ENCODE measurements at places on chromosomes 3 and 15.

GRCh38 chr15:43957724-43958123 is 130.9 kb downstream of the WDR76 start:
- DNase-seq = no peak

GRCh38 chr3:122578069-122578740 is 755 bp downstream of the PARP15 start:
- no peak for DNase-seq

DNA sequence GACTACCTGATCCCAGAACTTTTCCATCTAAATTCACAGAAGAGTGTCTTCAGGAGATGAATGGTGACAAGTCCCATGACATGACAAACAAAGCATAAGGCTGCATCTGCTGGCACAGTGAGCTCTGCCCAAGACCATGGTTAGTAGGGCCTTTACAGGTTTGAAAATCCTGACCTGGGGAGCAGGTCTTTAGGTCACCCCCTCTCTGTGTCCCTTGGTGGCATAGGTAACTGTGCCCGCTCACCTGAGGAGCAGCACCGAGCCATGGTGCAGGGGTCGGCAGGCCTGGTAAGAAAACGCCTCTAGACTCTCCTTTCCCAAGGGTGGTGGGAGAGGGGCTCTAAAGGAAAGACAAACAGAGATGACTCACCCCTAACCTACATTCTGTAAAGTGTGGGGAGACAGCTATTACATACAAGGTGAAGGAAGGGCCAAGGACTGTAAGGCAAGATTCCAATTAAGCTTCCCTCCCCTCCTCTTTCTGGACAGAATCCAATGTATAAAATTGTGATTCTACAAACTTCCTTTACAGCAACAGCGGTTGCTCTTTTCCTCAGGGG is 74.0 kb downstream of the SATB1 start:
- DNase-seq = no peak

DNA sequence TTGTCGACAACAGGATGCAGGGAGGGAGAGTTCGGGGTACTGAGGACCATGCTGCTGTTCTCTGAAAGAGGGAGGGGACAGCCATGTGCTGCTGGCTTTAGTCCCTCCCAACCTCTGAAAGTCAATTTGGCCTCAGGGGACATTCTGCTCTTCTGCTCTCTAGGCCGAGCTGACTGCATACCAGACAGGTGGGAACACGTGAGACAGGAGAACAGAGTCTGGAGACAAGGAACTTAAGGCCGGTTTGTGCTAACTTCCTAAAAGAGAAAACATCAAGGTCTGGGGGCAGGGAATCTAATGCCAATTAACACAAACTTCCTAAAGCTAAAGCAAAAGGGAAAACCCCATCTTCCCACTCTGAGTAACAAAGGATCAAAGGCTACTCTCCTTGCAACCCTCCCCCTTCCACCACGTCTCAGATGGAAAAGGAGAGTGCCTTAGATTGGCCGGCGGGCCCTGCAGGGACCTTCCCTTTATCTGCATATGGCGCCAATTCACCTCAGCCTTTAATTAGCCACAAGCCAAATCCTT is 41.0 kb downstream of the SLCO2A1 start:
- DNase-seq = no peak

DNA sequence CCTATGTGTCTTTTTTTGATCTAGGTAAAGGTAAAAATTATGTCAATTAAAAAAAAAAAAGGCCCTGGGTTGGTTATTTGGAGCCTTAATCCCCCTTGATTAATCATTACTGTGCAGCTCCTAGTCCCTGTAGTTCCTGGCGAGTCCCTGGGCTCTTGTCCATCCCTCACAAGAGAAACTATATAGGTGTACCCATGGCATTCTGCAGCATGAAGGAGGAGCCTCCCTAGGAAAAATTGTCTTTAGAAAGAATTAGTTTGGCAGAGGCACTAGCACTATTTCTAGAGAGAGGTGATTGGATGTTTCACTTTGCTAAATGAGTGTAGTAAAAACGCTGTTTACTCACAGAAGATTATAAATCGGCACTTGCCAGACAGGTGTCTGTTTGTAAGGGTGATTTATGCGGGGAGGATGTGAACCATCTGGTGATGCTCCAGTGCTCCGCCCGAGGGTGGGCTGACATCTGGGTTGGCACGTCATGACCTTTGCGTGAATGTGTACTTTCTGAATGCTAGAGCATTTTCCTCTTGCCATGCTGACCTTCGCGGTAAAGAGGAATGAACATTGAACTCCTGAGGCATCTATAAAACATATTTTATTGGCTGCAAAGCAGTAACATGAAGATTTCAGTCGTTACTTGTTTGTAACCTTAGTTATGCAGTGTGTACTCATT is 12.6 kb downstream of the PLCL2 start:
- no peak for DNase-seq

DNA sequence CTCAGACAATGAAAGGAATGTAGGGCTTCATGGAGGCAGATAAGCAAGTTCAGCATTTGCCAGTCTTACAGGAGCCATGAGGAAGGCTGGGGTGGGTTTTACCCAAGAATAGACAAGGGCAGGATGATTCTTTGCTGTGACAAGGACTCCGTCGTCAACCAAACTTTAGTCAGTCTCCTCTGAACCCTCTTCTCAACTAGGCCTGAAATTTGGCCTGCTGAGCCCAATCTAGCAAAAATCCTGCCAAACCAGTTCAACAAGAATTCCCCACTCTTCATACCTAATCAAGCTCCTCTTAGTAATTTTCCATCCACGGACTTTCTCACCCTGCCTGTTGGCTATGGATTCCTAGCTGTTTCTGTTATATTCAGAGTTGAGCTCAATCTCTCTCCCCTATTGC is 280.5 kb downstream of the TBL1XR1 start:
- DNase-seq = no peak

- DNase-seq = no peak
Measured at GRCh38 chr15:67070892-67071664, 5.7 kb downstream of the SMAD3 start.

DNA sequence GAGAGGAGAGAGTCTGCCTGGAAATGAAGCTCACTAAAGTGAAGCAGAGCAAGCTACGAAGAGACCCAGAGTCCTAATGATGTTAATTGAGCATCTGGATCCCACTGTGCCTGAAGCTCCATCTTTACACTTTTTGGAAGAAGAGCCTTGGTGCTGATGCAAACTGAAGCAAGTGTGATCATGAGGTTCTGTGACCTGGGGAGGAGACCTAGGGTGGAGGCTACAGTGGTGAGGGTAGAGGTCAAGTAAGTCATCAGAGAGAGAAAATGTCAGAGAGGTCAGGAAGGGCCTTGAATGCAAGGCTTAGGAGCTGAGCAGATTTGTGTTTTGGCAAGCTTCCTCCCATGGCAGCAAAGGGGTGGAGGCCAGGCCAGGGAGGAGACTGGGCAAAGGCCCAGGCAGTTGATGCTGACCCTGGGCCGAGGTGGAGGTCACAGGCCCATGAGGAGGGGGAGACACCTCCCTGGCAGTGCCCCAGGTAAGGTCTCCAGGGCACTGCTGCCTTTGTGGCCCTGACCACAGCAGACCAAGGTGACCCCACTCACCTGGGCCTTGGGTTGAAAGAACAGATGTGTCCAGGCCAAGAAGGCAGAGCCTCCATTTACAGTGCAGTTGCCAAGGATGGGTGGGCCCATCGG is 1.6 kb downstream of the GRIP2 start:
- no peak for DNase-seq

- DNase-seq = no peak
Measured at GRCh38 chr15:90564051-90564450, 34.3 kb downstream of the CRTC3 start.

DNA sequence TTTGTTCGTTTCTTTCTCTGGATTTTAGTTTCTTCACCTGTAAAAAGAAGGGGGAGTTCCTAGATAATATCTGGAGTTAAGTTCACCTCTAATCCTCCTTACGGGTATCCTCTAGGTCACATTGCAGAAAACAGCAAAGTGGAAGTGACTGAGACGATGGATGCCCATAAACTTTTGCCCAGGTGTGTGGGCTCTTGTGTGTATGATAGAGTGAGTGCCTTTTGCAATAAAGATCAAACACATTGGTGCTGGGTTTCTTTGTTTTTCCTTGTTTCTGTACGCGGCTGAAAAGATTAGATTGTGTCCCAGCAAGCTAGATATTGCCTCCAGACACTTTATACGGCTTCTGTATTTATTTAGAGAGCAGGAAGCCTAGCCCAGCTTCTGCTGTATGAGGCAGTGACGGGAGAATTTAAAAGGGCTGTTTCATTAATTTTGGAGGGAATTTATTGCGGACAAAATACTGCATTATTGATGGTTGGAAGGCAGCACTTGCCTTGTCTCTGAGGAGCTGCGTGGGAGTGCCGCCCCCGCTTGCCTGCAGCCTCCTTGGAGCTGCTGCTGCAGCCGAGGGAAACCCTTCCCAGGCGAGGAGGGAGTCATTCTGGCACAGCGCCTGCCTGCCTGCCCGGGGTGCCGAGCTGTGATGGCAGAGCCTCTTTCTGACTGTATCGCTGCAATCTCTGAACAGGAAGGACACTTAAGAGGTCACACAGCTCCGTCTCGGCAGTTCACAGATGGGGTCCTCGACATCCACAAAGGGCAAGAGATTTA is 38.5 kb downstream of the PYDC2 start:
- no peak for DNase-seq

DNA sequence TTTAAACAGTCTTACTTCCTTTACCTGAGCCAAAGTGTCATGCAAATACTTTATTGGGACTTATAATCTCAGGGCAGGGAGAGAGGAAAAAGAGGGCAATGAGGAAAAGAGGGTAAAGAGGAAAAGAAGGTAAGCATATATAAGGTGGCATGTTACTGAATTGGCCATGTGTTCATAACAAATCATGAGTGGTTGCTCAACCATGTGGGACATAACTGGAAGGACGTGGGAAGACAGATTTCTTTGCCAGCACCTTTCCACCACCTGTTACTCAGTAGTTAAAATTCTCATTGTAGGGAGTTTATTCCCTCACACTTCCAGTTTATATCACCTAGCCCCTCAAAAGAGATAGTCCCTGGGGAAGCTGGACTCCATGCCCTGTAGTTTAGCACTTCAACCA is 54.7 kb upstream of the TPRG1 start:
- DNase-seq = no peak

GRCh38 chr3:53303957-53304356 is 43.4 kb downstream of the DCP1A start:
- DNase-seq = no peak

DNA sequence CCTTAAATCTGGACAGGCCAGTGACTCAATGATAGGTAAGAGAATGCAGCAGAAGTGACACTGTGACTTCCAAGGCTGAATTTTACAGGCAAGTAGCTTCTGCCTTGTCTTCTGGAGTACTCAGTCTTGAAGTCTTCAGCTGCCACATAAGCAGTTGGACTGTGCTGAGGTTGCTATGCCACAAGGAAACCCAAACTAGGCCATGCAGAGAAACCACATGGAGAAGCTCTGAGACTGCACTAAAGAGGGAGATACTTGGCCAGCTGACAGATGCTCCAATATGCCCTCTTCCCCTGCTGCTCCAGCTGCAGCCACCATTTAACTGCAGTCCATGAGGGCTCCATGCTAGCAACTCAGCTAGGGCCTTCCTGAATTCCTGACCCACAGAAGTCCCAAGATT is 119.4 kb upstream of the GADL1 start:
- DNase-seq = no peak

DNA sequence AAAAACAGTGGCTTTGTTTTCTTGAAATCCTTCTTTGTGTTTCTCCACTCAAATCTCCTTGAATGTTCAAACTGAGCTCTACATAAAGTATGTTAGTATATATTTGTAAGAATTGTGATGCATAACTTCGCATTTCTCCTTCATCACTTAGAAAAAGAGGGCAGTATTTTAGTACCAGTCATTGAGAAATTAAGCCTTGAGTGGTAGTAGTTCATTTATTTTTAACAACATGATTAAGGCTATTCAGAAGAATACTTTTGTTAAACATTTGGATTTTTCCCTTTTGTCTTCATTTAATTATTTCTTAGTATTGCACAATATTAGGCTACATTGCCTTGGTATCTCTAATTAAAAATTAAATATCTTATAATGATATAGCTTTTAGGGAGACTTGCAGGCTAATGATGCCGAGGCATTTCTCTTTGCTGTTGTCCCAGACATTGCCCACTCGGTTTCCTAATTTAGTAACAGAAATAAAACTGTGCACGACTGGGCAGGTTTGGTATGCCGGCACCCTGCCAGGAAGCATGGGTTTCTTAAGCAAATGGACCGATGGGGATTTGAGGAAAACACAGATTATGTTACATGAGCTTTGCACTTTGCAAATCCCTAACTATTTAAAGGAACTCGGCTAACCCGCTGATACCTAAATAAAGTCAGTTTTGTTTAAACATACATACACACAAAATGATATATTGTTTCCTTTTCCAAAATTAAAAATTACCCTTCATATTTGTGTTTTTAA is 54.7 kb downstream of the LRRC28 start:
- DNase-seq = no peak

DNA sequence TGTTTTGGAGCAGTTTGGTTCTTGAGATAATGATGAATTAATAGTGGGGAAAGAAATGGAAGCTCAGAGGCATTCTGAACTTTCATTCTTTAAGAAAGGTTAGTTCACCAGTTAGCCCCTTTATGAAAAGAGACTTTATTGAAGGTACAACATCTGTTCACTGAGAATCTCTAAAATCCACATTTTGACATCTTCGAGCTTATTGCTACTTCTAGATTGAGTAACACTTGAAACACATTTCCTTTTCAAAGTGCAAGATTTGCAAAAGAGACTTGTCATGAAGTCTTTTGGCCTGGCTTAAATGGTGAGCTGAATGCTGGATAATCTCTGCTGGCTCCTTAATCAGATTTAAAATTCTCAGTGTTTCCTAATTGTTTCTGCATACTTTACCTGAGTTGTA is 42.3 kb downstream of the RAB8B start:
- no peak for DNase-seq

GRCh38 chr15:71400294-71400693 is 285.0 kb downstream of the THSD4 start:
- no peak for DNase-seq

DNA sequence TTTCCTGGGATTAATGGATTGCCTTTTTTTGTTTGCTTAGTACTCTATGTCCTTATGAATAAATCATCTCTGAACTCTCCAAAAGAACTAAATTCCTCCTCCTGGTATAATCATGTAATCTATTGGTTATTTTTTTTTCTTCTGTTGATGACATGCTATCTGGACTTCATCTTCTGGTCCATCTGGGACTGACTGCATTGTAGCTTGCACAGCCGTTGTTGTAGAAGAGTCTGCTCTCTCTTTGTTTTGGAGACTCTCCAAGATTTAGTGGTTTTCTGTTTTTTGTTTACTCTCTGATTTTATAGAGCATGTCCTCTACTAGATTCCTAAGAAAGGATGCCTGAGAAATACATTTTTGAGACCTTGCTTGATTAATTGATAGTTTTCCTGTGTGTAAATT is 19.1 kb downstream of the IREB2 start:
- DNase-seq = no peak

DNA sequence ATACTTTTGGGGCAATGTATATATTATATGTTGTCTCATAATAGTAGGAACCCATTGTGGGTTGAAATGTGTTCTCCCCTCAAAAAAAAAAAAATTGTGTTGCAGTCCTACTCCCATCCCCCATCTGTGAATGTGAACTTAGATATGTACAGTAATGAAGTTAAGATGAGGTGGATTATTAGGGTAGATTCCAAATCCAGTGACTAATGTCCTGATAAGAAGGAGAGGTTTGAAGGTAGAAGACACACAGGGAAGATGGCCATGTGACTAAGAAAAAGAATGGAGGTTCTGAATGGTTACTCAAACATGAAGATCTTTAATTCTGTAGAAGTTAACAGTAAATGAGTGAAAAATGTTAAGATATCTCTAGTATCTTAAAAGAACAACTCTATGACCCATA is 3.0 kb upstream of the ATOSA start:
- no peak for DNase-seq

GRCh38 chr3:109375975-109376374 is 38.6 kb upstream of the DPPA4 start:
- no peak for DNase-seq
